ENCODE measurements at places on chromosomes 7 and 10. TPM values are rescaled to one million over a fixed set of nuclear protein-coding genes. Genes with fewer than 3 reads are reported as not detected.

The CDK1 gene
- 199 TPM for total RNA-seq

The MYOZ1 gene
- total RNA-seq: 0.35 TPM

The LRRD1 gene
- total RNA-seq: not detected

The KLF14 gene
- not detected for total RNA-seq

The DENND2A gene
- 0.95 TPM for total RNA-seq

The ABCB4 gene
- total RNA-seq: 0.18 TPM

The NXPH1 gene
- 3.1 TPM for total RNA-seq

DNA sequence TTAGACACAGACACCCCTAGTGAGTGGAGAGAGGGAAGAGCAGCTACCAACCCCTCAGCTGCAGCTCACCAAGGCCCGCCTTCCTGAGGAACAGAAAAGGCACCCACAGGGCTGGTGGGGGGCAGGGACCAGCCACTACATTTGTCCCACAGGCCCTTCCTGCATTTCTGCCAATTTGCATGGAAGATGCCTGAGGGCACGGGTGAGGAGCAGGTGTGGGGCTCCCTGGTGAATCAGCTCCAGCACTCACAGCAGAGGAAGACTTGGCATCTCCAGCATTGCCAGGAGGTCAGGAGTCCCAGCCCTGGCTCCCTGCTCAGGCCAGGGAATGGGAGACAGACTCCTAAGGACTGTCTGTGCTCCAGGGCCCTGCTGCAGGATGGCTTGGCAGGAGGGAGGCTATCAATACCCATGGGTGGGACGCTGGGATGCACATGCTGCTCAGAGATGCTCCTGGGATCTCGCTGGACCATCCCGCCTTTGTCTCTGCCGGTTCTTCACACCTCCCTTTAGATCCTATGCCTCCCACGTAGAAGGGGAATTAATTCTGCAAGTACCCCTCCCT, 109.7 kb downstream of the SLIT1 start:
- DNase-seq: no peak

GRCh38 chr7:19587291-19587690, 121.5 kb downstream of the POLR1F start:
- no peak for DNase-seq

DNA sequence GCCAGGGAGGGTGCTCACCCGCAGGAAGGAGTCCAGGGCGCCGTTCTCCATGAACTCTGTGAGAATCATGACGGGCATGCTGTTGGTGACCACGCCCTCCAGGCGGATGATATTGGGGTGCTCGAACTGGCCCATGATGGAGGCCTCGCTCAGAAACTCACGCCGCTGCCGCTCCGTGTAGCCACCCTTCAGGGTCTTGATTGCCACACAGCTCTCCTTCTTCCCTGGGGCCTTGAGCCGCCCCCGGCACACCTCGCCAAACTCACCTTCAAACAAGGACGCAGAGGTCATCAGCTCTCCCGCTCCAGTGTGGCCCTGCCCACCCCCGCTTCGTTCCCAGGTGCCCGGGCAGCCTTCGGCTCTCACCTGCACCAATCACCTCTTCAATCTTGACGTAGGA, 14.6 kb downstream of the EPHB4 start:
- no peak for DNase-seq

DNA sequence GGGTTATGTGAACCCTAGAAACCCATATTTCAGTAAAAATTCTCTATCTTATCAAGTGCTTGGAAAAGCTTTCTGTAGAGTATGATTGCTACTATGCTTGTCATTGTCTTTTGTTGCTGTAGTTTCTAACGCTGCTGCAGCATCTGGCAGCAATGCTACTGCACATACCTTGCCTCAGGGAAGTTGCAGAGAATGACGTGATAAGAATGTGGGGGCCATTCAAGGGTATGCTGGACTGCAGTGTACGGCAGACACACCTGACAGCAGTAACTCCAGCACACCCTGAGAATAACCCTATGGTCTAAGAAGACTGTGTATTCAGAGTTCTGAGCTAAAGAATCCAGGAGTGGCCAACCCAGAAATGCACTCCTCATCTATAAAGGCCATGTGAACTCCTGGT, 20.5 kb downstream of the TRIM4 start:
- DNase-seq: peak; percentile 20

GRCh38 chr10:114753126-114753525, 68.5 kb upstream of the FHIP2A start:
- DNase-seq: no peak

DNA sequence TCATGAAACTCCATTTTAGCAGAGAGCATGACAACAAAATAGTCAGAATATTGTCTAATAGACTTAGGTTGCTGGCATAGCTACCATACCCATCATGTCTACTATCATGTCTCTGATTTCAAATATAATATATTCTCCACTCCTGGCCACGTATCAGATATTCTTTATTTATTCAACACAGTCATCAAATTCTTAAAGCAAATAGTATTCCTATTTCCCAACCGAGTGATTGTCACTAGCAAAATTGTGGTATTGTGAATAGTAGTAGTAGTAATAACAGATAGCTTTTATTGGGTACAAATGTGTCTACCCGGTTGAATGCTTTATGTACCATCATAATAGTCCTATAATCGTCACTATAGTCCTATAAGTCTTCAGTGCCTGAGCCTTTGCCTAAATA, 918.6 kb downstream of the KCNMA1 start:
- no peak for DNase-seq

DNA sequence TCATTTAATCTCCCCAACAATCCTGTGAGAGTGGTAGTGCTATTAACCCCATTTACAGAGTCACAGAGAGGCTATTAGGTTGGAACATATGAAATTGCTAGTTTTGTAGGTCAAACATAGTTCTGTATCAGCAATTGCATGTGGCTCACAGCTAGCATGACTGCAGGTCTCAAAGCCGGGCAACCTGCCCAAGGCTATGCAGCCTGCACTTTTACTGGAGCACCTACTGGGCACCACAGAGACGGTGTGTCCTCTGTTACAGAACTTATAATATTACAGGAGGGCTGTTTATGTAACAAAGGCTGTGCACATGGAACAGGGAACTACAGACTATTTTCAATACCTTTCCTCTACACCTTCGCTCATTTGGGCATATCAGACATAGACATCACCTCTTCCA, 355.8 kb downstream of the RPS24 start:
- DNase-seq: no peak

GRCh38 chr10:132447446-132448247, 50.6 kb downstream of the PWWP2B start:
- DNase-seq: peak; percentile 74

GRCh38 chr10:129534826-129535225, 67.8 kb downstream of the MGMT start:
- no peak for DNase-seq

DNA sequence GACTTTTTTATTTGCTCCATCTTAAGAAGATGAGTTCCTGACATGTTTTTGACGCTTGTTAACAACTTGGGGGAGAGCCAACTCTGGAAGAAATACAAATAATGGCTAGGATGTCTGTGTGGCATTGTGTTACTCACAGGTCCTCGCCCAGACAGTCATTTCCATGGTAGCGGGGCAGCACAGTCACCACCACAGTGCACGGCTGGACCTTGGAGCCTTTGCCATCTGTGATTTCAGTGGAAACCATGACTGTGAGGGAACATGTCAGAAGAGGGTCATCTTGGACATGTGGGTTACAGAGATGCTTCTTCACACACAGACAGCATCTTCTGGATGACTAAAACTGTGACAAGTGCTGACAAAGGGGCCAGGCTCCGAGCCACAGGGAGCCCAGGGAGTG, 74.5 kb downstream of the PKD1L1 start:
- DNase-seq: no peak

DNA sequence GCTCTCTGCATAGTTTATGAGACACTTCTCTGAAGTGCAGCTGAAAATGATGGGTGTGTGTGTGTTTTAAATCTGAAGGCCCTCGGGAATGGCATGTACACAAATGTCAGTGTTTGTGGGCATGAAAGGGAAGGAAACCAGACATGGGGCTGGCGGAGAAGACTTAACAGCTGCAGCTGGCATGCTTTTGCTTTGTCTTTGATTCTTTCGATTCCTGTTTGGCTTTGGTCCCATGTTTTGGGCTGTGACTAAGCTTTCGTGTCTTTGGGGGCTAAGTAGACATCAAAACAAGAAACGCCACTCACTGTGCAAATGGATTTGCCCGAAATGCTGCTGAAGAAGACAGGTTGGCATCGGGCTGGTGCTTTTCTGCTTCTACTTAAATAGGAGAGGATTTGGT, 179.3 kb downstream of the PFKFB3 start:
- DNase-seq: no peak

GRCh38 chr7:71308096-71308495, 176.2 kb downstream of the GALNT17 start:
- no peak for DNase-seq

DNA sequence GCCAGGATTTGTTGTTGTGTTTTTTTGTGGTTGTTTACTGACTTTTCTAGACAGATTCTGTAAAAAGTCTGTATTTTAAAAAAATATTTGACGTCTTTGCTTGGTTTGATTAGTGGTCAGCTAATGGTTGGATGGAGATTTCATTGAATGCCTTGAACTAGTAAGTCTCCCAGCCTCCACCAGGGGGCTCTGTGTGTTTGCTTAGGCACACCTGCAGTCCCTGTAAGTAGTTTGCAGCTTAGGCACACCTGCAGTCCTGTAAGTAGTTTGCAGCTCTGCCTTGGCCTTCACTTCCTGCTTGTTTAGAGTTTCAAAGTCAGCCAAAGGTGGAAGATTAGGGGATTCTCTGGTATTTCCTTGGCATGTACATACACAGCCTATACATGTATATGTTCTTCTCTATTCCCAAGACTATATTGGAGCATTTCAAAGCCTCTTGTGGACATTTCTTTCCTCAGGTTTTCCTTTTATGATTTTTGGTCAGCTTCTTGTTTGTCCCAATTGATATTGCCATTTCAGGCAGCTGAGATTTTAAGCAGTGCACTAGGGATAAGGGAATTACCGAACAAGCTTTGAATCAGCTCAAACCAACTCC, 101.6 kb downstream of the CCSER2 start:
- DNase-seq: peak; percentile 79

DNA sequence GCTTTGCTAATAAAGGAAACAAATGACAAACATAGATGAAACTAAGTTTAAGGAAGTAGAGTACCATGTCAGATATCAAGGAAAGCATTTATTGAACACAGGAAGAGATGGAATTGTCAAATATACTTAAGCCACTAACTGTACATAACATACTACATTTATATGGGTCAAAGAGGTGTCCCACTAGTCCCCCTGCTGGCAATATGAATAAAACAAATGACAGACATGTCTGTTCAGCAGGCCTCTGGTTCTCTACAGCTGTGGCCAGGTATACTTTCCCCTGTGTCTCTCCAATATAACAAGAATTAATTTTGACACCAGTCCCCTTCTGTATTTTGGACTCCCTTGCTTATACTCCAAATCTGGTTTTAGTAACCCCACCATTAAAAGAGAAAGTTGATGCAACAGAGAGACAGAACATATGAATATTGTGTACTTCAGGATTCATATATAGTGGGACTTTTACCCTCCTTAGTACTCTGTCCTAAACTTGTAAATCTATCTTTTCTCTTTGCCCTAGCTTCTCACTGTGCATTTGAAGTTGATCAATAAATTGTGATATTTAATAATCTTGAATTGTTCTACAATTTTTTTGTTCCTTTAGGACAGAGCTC, 42.9 kb downstream of the CD36 start:
- no peak for DNase-seq

Data from Caco-2 (cell line).